Activated CD8-positive, alpha-beta memory T cell treated with anti-CD3 and anti-CD28 coated beads for 1 hour (primary cell): ENCODE measurements at places on chromosomes 7 and 10.

- no peak for DNase-seq
Observed at GRCh38 chr7:102933763-102934162, 21.0 kb downstream of the LRRC17 start.

DNA sequence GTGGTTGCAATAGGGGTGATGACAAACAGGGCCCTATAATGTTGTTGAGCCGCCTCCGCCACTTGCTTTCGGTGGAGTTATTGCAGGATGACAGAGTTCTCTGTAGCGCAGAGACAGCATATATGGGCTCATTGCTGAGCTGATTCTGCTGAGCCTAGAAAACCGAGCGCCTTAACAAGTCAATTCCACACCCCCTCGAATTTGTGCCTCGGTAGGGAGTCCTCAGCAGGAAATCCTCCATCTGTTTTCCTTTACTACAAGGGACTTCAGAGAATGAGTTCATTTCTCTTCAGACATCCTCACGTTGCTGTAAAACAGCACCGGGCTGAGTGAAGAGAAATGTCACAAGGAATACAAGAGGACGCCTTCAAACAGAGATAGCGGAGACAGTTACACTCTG, 90.7 kb upstream of the KIAA1217 start:
- DNase-seq = no peak

DNA sequence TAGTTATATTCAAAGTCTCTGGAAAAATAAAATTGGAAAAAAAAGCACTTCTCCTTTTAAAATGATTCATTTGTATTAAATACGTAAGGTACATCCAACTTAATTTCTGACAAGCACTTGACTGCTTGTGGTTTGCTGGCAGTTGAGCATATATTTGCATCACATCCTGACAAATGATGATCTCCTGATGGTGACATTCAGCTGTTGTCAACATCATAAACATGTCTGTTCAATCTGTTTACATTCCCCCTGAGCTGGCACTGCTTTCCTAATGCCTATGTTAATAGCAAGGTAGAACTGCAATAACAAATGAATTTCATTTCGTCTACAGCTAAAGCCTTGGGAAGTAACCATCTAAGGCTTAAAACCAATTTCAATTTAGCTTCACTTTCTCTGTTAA, 24.4 kb downstream of the TSPAN12 start:
- DNase-seq = no peak

DNA sequence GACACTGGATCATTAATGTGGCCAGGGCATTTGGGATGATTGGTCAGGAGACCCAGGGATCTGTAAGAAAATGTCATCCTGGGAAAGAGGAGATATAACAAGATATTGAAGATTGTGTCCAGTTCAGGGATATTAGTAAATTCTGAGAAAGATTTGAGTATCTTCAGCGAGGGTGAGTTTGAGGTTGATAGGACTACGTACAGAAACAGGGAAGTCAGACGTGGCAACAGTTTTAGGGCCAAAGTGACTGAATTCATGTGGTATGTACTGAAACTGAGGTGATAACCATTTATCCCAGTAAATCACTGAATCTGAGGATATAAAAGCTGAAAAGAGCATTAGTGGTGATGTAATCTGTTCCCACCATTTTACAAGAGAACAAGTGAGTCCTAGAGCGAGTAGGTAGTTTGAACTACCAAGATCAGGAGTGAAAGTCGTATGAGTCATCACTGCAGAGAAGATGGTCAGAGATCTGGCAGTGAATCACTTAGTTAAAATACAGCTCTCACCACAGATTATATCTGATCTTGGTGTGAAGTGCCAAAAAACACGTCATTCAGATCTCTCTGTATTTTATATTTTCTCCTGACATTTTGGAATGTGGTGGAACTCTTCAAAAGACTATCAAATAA, 220.5 kb downstream of the CDK14 start:
- DNase-seq = no peak

- no peak for DNase-seq
Observed at GRCh38 chr10:132397671-132398565, 918 bp downstream of the PWWP2B start.

- no peak for DNase-seq
Observed at GRCh38 chr7:146411975-146412374, 295.4 kb downstream of the CNTNAP2 start.

DNA sequence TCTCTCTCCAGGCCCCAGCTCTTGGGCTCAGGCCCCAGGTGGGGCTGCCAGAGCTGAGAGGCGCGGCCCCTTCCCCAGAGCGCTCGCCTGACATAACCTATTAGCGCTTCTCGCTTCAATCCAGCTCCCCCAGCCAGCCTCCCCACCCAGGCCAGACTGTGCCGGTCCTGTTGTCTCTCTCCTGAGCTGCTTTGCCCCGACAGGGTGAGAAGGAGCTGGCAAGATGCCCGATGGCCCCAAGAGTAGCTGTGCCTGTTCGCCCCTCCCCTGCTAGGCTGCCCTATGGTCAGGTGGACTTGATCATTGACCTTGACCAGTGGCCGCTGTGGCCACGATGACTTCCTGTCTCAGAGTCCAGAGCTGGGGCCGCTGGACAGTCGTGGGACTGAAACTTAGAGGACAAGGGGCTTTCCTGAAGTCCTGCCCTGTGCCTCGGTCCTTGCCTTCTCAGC, 9.1 kb downstream of the TMEM270 start:
- DNase-seq = no peak

DNA sequence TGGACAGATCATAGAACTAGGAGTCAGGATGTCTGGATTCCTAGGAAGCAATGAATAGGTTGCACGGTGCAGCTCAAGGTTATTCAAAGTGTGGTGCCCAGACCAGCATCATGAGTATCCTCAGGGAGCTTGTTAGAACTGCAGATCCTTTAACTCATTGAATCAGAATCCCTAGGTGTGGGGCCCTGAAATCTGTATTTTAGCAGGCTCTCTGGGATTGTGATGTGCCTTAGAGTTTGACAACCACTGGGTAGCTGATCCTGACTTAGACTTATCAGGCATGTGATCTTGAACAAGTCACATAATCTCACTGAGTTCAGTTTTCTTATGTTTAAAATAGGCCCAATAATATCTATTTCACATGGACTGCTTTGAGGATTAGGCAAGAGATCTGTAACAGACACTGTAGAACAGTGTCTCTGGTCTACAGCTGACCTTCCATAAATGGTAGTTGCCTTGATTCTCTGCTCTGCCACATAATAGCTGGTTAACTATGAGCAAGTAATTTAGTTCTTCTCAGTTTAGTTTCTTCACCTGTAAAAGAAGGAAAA, 46.4 kb upstream of the ATRNL1 start:
- no peak for DNase-seq

DNA sequence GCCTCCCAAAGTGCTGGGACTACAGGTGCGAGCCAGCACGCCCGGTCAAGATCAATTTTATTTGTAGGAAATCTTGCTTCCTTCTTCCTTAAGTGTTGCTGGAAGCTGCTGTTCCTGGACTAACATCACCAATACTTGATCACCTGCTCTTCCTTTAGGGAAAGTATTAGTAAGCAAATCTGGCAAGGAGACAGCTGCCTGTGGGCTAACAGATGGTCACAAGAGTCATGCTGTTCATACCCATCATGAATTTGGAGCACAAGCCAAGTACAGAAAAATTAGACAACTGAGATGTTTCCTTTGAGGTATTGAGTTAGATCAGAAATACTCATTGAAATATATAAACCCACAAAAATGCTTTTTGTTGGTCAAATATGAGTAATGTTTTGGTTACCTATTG, 27.9 kb downstream of the BAIAP2L1 start:
- DNase-seq = no peak

GRCh38 chr7:120334475-120334874, 61.5 kb downstream of the KCND2 start:
- no peak for DNase-seq

DNA sequence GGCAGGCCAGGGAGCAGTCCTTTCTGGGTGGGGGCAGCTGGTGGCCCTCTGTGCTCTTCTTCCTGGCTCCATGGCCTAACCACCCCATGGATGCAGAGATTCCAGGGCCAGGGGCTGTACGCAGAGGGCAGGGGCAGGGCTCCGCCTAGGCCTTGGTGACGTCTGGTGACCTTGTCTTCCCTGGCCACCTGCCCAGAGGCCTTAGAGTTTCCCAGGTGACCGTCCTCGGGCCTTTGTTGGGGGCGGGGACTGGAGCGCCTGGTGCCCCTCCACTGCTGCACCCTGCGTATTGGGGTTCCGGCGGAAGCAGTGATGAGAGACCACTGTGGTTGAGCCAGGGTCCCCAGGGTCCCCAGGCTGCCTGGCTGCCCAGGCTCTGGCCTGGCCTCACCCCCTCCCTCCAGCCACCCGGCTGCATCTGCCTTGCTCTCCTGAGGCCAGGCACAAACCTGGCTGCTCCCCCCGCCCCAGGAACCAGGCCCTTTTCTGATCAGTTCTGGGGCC, 10.3 kb downstream of the PWWP2B start:
- no peak for DNase-seq

GRCh38 chr7:106565428-106565827, 95.5 kb downstream of the CCDC71L start:
- no peak for DNase-seq

GRCh38 chr7:84923348-84923747, 263.5 kb downstream of the SEMA3D start:
- no peak for DNase-seq

DNA sequence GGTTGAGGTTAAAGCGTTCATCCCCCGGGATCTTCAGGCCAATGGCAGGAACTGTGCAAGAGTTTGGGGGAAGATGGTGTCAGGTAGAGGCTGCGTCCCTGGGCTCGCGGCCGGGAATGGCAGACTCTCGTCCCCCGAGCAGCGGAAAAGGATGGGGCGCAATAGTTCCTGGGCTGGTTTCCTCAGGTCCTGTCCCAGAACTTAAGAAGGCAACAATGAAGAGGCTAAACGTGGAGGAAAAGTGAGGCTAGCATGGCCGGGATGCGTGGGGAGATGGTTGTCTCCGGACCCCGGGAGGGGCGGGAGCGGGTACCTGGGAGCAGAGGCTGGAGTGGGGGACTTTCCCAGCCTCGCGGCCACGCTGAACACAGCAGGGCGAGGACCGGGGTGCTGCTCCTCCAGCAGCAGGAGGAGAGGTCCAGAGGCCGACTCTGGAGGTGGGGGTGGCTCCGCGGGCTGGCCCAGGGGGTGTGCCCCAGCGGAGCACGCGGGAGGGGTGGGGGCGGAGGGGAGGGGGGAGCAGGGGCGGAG, 882 bp downstream of the IRF5 start:
- no peak for DNase-seq

DNA sequence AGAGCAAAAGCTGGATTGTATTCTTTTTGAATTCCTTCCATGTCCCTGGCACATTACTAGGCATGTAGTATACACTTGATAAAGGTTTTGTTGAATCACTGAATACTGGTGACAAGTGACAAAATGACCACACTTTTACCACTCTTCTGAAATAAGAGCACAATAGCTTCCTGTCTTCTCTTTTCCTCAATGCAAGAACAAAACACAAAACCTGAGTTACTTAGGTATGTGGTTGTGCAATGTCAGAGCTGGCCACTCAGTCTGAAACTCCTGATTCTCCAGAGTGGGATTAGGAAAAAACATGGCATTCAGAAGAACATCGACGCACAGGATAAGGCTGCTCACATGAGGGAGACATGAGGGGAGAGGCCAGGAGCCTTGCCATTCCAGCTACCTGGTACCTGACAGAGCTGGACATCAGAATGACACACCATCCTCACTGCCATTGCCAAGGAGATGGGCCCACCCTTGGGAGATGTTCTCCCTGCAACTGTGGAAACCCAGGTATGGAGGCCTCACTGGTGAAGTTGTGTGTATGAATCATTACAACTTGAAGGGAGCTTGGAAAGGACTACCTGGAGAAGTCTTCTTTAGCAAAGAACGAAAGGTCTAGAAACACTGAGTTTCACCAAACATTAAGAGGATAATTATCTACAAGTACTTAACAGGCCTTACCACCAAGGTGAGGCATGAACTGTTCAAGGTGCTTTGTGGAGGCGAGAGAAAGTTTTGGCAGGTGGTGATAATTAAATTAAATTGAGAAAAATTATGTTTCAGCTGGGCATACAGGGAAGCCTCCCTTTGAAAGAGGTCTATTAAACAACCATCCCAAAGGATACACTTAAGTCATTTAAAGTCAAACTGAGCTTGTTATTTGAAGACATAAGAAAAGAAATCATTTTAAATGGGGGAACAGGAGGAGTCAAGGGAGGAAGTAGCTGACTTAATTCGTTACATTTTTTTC, 246.5 kb upstream of the AOAH start:
- no peak for DNase-seq

DNA sequence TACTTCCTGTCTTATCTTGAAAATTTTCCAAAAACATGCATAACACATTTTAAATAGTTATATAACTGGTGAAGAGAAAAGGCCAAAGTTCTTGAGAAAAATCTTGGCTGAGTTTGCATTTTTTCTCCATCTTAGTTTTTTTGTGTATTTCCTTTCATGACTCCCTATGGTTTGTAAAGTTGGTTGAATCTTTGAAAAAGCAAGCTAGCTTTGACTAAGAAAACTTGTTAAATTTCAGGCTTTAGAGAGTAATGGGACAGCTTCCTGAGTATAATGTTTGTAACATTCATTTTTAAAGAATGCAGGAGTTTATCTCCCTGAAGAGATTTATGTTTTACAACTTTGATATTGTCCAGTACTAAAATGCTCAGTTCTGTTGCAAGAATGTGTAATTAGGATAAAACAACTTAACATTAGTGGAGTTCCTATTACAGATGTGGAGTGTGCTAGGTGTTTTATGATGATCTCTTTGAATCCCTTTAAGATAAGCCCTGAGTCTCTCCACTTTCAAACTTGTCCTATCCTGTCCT, 11.1 kb upstream of the HERPUD2 start:
- DNase-seq = no peak

GRCh38 chr10:122537545-122537944, 23.0 kb upstream of the DMBT1 start:
- no peak for DNase-seq

DNA sequence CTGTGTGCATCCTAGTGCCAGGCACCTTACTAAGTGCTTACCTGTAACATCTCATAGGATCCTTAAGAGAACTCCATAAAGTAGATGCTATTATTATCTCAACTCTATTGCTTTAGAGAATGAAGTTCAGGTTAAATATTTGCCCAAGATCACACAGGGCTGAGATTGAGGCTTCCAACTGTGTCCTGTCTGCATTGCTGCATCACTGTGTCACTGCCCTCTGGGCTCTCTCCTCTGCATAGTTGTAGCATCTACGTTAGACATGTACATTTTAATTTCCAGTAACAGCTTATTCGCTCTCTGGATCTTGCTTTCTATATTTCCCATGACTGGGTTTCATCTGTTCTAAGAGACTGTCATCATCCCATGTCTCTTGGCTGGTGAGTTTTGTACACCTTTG, 63.6 kb upstream of the FZD8 start:
- DNase-seq = no peak
